ENCODE measurements at places on chromosomes 5 and 9.
A peak's percentile ranks its signal among the peaks of the same experiment; 100 is the strongest.

DNA sequence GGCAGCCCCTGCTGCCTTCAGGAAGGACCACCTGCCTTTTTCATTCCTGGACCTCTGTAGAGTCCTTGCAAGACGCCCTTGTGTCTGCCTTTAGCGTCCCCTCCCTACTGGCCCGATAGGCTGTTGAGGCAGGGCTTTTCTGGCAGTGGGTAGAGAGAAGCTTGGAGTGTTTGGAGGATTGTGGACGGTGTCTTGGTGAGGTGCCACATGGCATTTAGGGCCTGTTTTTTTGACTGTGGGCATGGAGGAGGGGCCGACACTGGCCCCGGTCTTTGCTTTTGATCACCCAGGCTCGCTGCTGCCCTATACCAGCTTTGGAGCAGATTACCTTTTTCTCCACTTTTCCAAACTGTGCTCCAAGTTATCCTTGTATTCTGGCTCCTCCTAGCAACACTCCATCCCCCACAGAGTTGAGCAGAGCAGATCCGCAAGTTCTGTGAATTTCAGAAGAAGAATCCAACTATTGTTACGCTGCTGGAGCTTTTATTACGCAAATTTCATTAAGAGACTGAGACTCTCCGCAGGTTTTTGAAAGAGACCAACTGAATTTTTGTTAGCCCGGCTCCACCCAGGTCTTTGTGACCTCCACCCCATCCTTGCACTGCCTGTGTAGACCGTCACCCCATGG, 34.8 kb upstream of the PRDM12 start:
- no peak for DNase-seq

DNA sequence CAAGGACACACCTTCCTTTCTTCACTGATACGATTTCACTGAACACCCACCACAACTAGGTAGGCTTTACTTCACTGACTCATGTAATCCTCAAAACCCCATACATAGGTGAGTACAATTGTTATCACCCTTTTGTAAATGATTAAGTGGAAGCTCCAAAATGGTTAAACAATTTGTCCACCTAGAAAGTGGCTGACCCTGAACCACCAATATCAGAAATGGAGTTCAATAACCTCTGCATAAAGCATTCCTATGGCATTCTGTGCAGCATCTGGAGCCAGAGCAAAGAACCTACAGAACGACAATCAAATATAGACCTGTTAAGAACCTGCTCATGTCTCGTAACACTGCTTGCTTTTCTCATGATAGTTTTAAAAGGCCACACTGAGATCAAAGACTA, 50.7 kb upstream of the NR5A1 start:
- DNase-seq, result no peak

- peak; percentile 8 for DNase-seq
These were observed 48.4 kb downstream of the STX17 start for GRCh38 chr9:99954819-99955218.

GRCh38 chr5:88536146-88536545, 267.5 kb upstream of the TMEM161B start:
- DNase-seq, result no peak

- no peak for DNase-seq
These were observed 269.8 kb downstream of the TMEM38B start for GRCh38 chr9:105964156-105964555.

DNA sequence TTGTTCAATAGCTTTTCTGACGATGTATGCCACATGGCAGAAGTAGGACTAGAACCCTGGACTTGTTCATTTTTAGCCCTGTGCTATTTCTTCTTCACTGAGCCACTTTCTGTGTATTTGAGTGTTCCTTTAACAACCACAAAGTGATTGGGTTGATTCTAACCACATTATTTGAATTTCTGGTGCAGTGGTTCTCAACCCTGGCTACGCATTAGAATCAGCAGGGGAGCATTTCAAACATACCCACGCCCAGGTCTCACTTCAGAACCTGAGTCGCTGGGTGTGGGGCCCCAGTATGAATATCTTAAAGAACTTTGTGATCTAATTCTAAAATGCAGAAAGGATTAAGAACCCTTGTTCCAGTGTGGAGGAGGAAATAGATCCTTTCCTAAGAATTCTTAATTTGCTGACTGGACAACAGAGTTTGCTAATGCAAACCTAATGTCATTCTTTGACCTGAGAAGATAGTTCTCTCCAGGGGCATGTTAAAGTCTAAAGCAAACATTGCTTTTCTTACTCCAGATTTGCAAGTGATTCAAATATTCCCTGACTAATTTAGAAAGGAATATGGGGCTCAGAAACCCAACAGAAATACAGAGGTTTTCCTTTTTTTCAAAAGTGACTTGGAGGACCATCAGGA, 75.4 kb upstream of the GDNF start:
- peak; percentile 25 for DNase-seq

- DNase-seq, result no peak
These were observed 76.7 kb downstream of the EPB41L4A start for GRCh38 chr5:112342389-112342788.

GRCh38 chr5:145680169-145680568, 155.0 kb downstream of the PRELID2 start:
- DNase-seq, result no peak

Measured in GM12864 (cell line).